ENCODE measurements at places on chromosomes 4 and X.

GRCh38 chrX:154486396-154487207 lies at the start of gene UBL4A:
Gene UBL4A, minus strand, starts transcription at chrX:154486615. Its CDS starts 31 bp downstream, at chrX:154486584.
- peak; percentile 34 for DNase-seq

GRCh38 chr4:87851953-87852352 lies 19.2 kb downstream of the MEPE start:
- no peak for DNase-seq

- DNase-seq: no peak
Observed at GRCh38 chrX:16480049-16480448, 169.9 kb upstream of the S100G start.

- no peak for DNase-seq
Observed at GRCh38 chrX:77975755-77976154, 6.3 kb upstream of the PGAM4 start.

DNA sequence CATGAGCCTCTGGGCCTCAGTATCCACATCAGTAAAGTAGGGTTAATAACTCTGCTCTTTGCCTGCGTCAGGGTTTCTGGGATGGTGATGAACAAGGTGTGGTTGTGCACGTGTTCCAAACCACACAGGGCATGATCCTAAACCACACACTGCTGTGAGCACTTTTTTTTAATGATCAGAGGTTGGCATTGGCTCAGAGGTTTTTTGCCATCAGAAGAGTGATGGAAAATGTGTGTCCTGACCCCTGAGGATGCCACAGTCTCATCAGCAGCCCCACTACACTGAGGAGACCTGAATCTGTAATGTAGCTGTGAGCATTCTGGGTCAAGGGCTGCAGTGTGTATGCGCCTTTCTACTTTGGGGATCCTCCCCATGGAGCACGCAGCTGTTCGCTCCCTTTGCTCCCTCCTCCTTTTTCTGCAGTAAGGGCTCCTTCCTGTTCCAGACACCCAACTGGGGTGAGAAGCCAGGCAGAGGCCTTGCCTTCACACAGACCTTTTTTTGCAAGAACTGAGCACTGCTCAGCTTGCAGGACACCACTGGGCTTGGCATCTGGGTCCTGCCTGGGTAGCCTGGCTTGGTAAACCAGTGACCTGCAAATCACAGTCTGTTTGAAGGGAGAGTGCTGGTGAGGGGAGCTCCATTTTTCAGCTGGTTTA lies 87.5 kb downstream of the MAMLD1 start:
- DNase-seq: no peak

- no peak for DNase-seq
Observed at GRCh38 chr4:107210450-107211239, 174.5 kb upstream of the DKK2 start.

DNA sequence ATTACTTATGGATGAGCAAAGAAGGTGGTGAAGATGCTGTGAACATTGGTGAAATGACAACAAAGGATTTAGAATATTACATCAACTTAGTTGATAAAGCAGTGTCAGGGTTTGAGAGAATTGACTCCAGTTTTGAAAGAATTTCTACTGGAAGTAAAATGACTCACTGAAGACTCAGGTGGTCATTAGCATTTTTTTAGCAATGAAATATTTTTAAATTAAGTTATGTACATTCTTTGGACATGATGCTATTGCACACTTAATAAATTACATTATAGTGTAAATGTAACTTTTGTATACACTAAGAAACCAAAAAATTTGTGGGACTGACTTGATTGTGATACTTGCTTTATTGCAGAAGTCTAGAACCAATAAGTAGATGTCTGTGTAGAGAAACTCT lies 56.9 kb downstream of the USO1 start:
- DNase-seq: no peak

- DNase-seq: no peak
Observed at GRCh38 chr4:116516711-116517110, 568.7 kb downstream of the TRAM1L1 start.

GRCh38 chr4:57689693-57690205 lies 579.6 kb upstream of the IGFBP7 start:
- no peak for DNase-seq

DNA sequence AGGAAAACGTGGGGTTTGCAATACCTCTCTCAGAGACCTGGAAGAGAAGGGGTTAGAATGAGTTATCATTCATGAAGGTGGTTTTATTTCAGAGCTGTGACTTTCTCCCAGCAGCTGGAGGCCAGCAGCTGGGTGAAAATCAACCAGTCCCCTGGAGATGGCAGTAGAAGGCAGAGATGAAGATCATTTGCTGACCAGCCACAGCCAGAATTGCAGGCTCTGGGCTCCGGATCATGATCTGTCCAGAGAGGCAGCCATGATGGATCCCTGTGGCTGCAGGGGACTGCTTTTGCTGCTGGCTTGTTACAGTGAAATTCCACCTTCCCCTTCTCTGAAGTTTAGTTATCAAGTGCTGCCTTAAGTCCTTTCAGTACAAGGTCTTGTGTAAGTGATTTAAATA lies 46.9 kb upstream of the TAB3 start:
- DNase-seq: no peak

- no peak for DNase-seq
Observed at GRCh38 chr4:160808174-160808573, 1355.6 kb downstream of the FSTL5 start.

DNA sequence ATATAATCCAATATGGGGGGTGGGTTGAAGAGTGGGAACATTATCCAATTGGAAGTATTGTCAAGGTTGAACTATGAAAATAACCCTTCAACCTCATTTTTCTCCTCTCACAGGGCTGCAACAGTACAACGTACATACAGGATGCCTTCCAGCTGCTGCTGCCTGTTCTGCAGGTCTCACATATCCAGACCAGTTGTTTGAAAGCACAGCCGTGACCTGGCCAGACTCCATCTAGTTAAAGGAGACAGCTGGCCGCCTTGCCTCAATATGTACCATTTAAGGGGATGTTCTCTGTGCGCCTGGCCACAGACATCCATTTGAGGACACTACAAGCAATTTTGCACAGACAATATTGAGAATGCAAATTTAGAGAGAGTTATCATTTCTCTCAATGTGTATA lies 75.7 kb downstream of the FAM114A1 start:
- no peak for DNase-seq

GRCh38 chrX:49992853-49993252 lies 70.5 kb downstream of the CLCN5 start:
- no peak for DNase-seq

DNA sequence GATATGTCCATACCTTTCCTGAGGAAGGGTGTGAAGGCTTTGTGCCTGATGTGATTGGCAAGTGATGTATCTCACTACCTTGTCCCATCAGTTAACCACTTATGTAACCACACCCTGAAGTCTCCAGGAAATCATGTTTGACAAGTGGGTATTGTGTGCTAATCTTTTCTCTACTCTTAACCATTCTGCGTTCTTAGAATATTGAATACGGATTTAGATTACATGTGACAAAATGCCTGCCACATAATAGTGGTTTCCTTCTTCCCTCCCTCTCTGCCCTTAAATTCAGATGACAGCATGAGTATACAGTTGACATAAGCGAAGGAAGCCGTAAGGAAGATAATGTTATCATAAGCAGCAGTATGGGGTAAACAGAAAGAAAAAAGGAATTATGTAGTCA lies 108.4 kb downstream of the KLHL8 start:
- DNase-seq: no peak

DNA sequence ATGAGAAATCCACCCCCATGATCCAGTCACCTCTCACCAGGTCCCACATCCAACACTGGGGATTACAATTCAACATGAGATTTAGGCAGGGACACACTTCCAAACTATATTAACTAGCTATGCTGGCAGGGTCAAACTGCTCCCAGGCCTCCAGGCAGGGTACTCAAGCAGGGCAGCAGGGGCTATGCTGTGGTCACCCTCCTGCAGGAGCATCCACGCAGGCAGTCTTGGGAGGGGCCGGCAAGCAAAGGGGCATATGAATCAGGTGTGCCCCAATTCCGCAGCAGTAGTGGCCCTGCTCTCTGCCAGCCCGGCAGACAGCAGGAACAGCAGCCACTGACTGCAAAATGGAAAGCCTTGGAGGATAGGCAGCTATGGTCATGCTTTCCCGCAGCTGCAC lies 74.6 kb upstream of the PRDX4 start:
- DNase-seq: no peak

DNA sequence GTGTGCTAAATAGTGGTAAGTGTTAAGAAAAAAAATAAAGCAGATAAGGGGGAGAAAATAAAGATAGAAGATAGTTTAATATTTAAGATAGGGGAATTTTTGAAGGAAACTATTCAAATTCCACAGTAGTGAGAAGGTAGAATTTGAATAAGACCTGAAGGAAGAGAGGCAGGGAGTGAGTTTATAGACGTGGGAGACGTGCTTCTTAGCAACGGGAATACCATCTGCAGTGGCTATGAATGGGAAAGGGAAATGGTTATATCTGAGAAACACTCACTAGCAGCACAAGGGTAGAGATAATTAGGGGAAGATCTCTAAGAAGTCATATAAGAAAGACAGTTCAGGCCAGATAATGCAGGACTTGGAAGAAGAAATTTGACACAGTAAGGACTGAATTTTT lies 854.5 kb upstream of the EPHA5 start:
- DNase-seq: no peak

DNA sequence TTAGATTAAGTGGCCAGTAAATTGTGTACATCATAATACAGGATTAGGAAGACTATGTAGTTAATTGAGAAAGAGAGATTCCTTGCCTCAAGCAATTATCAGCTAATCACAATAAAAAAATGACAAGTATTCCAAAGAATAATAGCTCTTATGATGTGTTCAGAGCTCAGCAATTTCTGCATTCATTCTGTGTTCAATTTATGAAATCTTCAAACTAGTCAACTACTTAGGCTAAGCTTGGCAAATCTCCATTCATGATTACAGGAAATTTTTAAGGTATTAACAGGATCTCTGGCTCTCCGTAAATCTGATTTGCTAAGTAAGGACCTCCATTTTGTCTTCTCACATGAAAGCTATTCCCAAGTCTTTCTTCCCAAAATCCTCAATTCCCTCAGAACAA lies 256.9 kb upstream of the TEX13A start:
- DNase-seq: no peak

DNA sequence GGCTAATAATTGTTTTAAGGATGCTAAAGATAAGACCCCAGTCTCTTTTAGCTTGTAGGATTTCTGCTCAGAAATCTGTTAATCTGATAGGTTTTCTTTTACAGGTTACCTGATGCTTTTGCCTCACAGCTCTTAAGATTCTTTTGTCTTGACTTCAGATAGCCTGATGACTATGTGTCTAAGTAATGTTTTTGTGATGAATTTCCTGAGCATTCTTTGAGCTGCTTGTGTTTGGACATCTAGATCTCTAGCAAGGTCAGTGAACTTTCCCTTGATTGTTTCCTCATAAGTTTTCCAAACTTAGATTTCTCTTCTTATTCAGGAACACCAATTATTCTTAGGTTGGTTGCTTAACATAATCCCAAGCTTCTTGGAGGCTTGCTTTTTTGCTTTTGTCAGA lies 104.1 kb downstream of the ZNF518B start:
- no peak for DNase-seq

GRCh38 chrX:129606918-129607317 lies 47.8 kb downstream of the APLN start:
- DNase-seq: peak; percentile 3

- DNase-seq: no peak
Observed at GRCh38 chrX:122203399-122203798, 980.7 kb upstream of the GRIA3 start.

- DNase-seq: no peak
Observed at GRCh38 chr4:120864969-120865368, 57.6 kb downstream of the PRDM5 start.

GRCh38 chrX:96432647-96433046 lies 252.0 kb upstream of the DIAPH2 start:
- no peak for DNase-seq

GRCh38 chrX:46574774-46575381 lies 1.3 kb downstream of the CHST7 start:
- DNase-seq: peak; percentile 23

- DNase-seq: no peak
Observed at GRCh38 chr4:167144605-167145004, 89.7 kb downstream of the SPOCK3 start.

DNA sequence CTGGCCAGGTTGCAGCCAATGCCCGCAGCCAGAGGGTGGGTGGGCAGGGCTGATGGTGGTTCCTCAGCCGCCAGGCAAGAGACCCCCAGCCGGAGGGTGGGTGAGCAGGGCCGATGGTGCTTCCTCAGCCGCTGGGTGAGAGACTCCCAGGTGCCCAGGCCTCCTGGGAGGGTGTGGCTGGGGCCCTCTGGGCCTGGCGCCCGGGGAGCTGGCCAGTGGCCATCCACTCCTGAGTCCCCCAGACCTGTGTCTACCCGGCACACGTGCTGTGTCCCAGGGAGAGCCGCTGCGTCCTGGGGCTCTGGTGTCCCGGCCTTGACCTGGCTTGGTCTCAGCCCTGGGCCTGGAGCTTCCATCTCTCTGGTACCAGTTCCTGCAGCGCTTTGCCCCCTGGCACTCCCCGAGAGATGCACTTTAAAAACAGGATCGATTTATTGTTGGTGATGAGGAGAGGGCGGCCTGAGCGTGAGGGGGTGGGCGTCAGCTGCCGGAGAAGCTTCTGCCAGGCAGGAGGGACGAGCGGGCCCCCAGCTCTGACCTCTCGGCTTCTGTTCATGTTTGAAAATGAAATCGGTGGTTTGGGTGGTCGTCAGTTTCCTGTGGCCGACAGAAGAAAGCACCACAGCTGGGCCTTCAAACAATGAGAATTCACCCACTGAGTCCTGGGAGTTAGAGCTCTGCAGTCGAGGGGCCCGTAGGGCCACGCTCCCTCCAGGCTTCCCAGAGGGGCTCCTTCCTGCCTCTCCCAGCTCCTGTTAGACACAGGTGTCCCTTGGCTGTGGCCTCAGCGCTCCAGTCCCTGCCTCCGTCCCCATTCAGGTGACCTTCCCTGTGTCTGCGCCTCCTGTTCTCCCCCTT lies 6.5 kb downstream of the DOK7 start:
- no peak for DNase-seq

DNA sequence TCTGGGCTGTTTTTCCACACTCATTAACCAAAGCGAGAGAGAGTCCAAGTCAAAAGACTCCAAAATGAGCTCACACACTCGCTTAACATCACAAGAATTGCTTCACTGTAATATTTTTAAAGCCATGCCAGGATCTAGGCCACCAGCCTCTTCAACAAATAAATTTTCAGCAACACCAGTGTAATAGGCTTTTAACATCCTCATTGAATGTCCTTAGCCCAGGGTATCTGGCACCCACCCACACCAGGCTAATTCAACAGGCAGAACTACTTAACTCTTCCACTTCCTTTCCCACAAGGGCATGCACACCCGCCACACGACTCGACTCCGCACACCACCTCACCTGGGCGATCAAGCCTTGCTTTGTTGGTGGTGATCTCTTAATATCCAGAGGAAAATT lies 34.2 kb downstream of the FAT1 start:
- no peak for DNase-seq

- DNase-seq: no peak
Observed at GRCh38 chr4:31482691-31483090, 762.5 kb downstream of the PCDH7 start.

GRCh38 chrX:131741103-131741581 lies 197.3 kb downstream of the OR13H1 start:
- DNase-seq: no peak

DNA sequence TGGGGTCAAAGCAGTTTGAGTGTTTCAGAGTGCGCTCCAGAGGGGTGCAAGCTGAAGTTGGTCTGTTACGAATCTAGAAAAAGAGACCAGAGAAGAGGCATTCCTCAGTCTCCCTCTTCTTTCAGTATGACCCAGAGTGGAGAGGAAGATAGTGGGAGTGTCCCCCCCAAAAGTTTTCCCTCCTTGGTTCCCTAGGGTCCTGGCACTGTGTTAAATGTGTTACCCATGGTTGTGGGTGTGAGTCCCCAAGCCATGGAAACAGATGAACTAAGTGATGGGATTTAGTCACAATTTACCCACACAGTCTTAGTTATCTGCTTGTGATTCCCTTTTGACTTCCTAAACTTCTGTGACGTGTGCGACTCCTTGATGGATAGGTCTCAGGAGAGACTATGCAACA lies 27.0 kb upstream of the NAF1 start:
- DNase-seq: no peak
